NCI-H187 (cell line): ENCODE measurements at places on chromosomes 5 and 9.

DNA sequence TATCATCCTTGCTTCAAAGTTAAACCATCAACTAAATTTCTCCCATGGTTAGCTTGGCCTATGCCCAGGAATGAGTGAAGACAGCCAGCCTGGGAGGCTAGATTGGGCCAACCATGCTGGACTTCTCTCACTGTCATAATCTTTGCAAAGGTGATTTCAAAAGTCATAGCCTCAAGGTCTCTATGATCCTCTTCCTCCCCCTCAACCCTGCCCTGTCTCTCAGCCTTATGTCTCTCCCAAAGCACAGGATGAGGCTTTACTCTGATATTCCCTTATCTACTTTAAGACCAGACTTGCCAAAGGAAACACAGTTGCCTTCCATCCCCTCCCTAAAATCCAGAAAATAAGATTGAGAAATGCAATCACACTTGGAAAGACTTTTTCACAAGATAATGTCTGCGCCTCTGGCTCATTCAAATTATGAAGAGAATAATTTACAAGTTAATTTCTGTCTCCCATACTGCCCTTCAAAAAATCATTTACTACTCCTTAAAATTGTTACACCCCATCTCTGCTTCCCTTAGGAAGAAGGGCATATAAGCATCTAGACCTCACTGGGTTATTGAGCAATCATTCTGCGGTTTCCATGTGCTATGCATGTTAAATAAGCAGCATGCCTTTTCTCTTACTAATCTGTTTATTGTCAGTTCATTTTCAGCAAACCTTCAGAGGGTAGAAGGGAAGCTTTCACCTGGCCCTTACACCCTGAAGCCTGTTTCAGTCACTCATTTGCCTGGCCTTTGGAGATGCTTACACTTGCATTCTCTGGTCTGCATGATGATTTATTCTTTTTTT is 113.8 kb upstream of the ANKRD55 start:
- no peak for DNase-seq

- peak; percentile 93 for DNase-seq
Observed at GRCh38 chr5:6766604-6767093, 53.4 kb downstream of the TENT4A start.

GRCh38 chr5:154189819-154190594 is 526 bp upstream of the GALNT10 start:
- DNase-seq, result peak; percentile 36

GRCh38 chr5:113806904-113807303 is 293.4 kb downstream of the YTHDC2 start:
- DNase-seq, result no peak

DNA sequence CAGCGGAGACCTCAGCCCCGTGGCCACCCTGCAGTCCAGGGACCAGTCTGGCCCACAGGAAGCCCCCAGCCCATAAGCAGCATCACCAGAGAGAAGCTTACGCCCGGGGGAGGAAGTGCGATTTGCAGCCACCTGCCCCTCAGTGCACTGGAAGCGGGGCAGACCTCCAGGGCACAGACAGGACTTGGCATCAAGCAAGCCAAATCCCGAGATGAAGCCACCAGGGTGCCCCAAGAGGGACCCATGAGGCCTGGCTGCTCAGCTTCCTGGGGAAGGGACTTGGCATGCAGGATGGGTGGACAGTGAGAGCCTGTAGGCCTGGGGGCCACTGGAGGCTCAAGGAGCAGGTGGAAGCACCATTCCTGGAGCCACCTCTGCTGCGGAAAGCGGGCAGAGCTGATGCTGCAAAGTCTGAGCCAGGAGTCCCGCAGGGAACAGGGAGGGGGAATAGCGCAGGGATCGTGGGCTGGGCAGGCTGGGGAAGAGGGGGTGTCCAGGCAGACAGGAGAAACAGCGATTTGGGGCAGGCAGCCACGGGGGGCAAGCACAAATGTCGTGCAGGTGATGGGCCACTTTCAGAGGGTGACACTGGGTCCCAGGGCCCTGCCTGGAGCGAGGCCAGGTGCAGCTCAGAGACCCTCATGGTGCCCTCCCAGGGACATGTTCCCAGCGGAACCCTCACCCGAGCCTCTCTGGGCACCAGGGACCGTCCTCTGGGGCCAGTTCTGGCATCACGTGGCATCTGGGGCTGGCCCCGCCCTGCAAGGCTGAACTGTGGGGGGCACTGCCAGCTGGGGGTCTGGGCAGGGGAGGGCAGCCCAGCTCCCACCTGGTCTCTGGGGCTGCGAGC is 3.2 kb downstream of the LRRC26 start:
- DNase-seq, result no peak

DNA sequence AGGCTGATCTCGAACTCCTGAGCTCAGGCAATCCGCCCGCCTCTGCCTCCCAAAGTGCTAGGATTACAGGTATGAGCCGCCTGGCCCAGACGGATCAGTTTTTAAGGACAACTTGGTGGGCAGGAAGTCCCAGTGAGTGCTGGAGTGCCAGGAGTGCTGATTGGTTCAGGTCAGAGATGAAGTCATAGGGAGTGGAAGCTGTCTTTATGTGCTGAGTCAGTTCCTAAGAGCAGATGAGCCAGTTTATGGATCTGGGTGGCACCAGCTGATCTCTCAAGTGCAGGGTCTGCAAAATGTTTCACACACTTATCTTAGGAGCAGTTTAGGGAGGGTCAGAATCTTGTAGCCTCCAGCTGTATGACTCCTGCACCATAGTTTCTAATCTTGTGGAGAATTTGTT is 292.1 kb upstream of the ELAVL2 start:
- no peak for DNase-seq

- no peak for DNase-seq
Observed at GRCh38 chr9:34590381-34591247, 1.1 kb upstream of the CNTFR start.

- no peak for DNase-seq
Observed at GRCh38 chr5:6078881-6079280, 299.5 kb downstream of the MED10 start.

- DNase-seq, result no peak
Observed at GRCh38 chr9:27206041-27206440, 90.9 kb downstream of the EQTN start.

DNA sequence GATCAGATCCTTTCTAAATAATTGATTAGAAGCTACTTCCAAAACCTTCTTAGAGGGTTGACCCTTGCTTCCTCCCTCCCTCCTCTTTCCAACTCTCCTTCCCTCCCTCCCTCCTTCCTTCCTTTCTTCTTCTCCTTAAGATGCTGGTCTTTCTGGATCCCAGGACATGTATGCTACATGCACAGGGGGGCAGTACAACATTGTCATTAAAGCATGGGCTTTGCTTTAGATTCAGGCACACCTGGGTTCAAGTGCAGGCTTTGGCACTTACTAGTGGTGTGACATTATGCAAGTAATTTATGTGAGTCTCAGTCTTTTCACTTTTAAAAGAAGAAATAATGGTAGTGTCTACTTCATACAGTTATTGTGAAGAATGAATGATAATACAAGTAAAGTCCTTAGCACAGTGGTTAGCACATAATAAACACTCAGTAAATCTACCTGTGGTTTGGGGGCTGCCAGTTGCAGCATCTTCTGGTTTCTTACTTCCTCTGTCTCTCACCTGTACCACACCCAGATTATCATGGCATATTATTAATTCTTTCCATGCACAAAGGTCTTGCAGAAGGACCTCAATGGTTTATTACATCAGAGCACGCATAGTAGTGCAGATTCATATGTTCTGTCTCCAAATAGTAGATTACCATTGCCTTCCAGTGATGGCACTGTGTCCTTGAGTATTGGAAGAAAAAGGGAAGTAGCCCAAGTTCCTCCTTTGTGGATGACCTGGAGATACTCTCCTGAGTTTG is 154.1 kb downstream of the ARHGAP26 start:
- DNase-seq, result no peak

GRCh38 chr9:136386018-136386417 is 12.5 kb upstream of the CARD9 start:
- DNase-seq, result no peak

DNA sequence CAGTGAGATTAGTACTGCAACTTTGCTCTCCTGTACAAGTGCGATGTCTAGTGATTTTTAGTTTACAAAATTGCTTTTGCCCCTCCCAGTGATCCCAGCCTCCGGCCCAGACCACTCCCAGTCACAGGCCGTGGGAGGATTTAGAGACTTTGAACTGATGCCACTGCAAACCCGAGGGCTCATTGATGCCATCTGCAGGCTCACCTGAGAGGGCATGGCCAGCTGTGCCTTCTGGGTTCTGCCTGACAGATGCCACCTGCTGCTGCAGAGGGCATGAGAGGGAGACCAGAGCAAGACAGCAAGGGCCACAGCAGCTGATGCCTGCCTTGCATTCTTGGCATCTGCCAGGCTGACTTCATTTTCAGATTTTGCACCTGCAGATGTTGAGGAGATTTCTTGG is 593.8 kb downstream of the CDK5RAP2 start:
- DNase-seq, result no peak

GRCh38 chr5:139271201-139272027 is 22.1 kb upstream of the MATR3 start:
- no peak for DNase-seq

DNA sequence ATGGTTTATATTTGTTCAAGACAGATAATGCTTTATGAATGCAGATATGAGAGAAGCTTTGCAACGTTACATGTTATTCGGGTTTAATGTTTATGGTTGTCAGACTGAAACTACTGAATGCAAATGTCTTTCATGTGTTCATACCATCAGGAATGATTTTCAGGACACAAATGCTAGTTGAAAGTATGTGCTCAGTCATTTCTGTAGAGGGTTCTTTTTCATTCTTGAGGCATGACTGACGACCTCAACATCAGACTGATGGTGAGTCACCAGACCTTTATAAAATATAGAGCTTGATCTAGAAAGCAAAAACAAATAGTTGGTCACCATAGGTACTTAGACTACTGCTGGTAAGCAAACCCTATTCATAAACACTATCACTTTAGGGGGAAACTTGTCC is 287.3 kb upstream of the NUDT12 start:
- DNase-seq, result no peak

DNA sequence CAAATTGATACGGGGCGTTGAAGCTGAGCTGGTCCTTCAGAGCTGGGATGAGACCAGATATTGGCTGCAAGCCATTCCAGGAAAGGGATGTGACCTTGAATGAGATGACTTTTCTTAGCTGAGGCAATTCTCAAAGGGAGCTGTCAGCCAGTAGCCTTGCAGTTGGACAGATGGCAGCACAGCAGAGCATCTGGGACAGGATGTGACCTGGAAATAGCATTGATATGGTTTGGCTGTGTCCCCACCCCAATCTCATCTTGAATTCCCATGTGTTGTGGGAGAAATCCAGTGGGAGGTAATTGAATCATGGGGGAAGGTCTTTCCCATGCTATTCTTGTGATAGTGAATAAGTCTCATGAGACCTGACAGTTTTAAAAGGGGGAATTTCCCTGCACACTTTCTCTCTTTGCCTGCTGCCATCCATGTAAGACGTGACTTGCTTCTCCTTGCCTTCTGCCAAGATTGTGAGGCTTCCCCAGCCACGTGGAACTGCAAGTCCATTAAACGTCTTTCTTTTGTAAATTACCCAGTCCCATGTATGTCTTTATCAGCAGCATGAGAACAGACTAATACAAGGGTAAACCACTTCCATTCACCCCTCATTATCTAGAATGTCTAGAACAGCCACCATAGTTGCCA is 19.8 kb upstream of the MTX3 start:
- no peak for DNase-seq

GRCh38 chr9:106922026-106922425 is 59.1 kb downstream of the ZNF462 start:
- DNase-seq, result no peak

DNA sequence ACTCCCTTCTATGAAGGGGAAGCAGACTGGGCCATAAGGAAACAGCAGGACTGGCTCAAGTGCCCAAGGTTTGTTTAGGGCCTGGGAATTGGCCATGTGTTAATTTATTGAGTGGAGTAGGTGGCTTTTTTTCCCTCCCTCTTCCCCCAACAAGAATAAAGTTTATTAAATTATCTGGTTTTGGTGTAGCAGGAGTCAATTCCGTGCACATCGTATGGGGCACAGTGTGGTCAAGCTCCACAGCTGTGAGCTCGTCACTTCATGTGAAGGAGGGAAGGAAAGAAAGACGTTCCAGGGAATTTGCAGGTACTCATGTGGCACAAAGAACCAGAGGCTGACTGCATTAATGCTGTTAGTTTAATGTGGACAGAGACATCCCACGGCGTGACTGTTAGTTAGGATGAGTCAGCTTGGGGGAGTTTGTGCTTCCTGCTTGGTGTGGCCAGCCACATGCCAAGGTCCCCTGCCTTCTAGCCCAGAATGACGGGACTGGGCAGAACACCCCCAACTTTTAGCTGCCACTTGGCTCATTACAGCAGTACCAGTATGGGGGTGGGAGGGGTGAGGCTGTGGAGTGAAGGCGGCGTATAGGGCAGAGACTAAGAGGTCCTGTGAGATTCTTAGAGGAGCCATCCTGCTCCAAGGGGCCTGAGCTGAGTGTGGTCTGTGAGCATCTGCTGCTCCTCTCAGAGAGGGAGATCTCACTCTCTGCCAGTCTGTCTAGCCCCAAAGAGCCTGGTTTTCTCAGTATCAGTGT is 33.2 kb downstream of the CSF1R start:
- DNase-seq, result no peak

DNA sequence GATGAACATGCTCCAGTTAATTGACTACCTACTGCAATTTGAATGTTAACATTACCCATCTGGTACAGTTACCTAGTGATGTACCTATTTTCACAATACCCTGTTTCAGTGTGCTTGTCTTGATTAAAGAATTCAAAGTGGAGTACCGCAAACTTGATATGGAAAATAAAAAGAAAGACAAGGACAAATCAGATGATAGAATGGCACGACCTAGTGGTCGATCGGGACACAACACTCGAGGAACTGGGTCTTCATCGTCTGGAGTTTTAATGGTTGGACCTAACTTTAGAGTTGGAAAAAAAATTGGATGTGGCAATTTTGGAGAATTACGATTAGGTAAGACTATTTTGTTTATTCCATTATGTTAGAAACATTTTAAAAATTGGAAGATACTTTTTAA is 33.5 kb downstream of the CSNK1G3 start:
- no peak for DNase-seq

GRCh38 chr5:14178671-14179211 is 35.6 kb downstream of the TRIO start:
- no peak for DNase-seq

- DNase-seq, result peak; percentile 81
Observed at GRCh38 chr9:130139251-130139650, 33.0 kb upstream of the NCS1 start.

GRCh38 chr9:121972501-121972981 is 120.6 kb downstream of the TTLL11 start:
- peak; percentile 22 for DNase-seq

DNA sequence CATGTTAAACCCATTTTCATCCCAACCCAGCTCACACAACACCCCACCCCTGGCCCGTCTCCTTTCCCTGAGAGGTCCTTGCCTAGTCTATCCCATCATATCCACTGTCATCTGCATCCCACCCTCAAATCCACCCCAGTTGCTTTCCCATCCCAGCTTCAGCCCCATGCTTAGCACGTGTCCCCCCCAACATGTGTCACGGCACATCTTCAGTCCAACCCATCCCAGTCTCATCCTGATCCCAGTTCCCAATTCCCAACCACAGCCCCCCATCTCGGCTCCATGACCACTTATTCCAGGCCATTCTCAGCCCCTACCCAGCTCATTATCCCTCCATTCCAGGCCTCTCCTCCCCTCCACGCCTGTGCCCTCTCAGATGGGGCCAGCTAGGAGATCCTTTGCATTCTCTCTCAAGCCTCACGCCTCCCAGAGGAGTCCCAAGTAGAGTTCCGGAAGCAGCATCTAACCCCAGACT is 605 bp upstream of the DBN1 start:
- no peak for DNase-seq
